ENCODE measurements at places on chromosomes 12 and 14.
A peak's percentile ranks its signal among the peaks of the same experiment; 100 is the strongest.

- DNase-seq = no peak
Observed at GRCh38 chr12:127761880-127762279, 505.1 kb upstream of the TMEM132C start.

DNA sequence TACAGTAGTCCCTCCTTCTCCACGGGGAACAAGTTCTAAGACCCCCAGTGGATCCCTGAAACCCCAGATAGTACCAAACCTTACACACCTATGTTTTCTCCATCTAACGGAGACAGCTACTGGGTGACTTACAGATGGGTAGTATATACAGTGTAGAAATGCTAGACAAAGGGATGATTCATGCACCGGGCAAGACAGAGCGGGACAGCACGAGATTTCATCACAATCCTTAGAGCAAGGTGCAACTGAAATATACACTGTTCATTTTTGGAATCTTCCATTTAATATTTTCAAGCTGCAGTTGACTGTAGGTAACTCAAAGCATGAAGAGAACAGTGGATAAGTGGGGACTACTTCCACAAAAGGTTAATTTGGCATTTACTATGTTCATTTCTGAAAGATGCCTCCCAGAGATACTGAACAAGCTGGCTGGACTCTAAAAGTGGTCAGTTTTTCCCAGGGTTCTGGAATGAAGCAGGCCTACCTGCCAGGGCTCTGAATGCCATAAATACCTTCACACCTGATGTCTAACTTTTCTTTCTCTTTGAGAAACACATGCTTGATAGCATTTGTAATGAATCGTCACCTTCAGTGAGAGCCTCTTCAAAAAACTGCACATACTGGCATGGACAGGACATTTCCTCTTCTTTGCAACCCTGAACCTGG, 127.7 kb upstream of the FOXN3 start:
- DNase-seq = no peak

- no peak for DNase-seq
Observed at GRCh38 chr12:127393465-127393864, 873.5 kb upstream of the TMEM132C start.

GRCh38 chr14:89473989-89474388, 57.0 kb upstream of the FOXN3 start:
- no peak for DNase-seq

DNA sequence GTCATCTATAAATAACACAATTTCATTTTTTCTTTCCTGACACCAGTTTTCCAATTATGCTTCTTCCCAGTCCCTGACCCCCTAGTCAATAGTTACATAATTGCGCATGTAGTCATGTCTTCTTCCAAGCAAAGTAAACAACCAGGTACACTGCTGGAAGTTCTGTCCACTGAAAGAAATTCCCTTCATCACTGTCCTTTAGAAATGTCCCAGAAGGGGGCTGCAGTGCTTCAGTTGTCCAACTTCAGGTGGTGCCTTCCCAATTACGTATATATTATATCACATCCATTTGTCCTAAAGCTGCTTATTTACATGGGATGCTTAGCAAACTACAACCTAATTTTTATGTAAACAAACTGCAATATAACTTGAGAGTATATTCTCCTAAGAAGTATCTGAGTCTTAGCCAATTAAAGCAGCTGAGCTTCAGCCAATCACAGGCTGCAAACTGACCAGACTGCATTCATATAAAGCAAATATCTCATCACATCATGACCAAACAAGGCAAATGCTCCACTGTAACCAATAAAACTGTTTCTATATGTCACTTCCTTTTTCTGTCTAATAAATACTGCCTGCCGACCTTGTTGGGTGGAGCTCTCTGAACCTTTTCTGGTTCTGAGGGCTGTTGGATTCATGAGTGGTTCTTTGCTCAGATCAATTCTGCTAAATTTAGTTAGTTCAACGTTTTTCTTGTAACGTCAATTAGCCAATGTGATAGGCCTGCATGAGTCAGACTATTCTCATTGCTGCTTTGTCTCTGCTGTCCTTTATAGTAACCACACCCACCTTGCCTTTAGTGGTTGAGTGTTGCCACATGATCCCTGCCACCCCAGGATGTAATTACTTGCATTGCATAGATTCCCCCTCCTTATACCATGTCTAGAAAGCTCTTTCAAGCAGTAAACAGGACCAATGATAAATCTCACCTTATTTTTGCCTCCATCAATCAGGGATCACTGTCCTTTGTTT, 239.3 kb downstream of the ALG10B start:
- DNase-seq = no peak

- DNase-seq = no peak
Observed at GRCh38 chr14:20418501-20418909, 5.2 kb upstream of the TEP1 start.

DNA sequence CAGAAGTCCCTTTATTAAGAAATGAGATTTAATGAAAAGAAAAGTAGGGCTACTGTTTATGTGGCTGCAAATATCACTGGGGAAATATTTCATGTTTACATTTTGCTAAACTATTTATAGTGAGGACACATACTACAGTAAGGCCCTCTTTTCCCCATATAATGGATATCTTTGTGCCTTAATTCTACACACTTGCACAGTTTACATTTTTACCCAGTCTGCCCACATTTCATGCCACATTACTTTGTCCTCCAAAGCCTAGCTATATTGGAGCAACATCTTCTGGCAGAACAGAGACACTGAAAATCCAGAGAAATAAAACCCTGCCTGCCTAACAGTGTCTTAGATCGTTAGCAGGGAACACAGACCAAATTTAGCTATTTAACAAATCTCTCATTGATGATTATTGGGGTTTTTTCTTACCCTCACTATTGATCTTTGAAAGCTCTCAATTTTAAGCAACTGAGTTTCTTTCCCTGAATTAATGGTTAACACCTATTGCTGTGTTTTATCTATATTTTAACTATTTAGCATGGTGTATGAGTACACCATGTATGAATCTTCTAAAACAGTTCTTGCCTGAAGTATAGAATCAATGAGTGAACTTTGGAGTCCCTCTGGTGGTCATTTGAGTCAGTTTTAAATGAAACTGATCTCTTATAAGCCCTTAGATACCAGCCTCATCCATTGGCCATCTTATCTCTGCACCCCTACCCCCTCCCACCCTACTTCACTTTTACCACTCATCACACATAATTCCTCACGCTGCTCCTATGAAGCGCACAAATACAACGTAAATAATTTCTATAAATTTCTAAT, 170.2 kb downstream of the BCAT1 start:
- peak; percentile 59 for DNase-seq

DNA sequence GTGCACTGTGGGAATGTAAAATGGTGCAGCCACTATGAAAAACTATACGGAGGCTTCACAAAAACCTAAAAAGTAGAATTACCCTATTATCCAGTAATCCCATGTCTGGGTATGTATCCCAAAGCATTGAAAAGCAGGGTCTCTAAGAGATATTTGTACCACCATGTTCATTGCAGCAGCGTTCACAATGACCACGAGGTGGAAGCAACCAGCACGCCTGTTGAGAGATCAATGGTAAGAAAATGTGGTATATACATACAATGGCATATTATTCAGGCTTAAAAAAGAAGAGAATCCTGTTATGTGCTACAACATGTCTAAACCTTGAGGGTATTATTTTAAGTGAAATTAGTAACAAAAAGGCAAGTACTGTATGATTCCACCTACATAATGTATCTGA, 910 bp upstream of the NOPCHAP1 start:
- no peak for DNase-seq

GRCh38 chr12:119178544-119179334, at the start of gene HSPB8:
HSPB8 (plus strand) TSS chr12:119178931; CDS start chr12:119179313, 382 bp downstream.
- DNase-seq = no peak

Data from activated CD4-positive, alpha-beta T cell treated with anti-CD3 and anti-CD28 coated beads, Interleukin-2, Interleukin-6, amounts not matched to agents 100 ng/mL and 50 ng/mL, durations not matched to agents 16 hours and 8 hours (primary cell).